ENCODE measurements at places on chromosomes 2 and 18.

DNA sequence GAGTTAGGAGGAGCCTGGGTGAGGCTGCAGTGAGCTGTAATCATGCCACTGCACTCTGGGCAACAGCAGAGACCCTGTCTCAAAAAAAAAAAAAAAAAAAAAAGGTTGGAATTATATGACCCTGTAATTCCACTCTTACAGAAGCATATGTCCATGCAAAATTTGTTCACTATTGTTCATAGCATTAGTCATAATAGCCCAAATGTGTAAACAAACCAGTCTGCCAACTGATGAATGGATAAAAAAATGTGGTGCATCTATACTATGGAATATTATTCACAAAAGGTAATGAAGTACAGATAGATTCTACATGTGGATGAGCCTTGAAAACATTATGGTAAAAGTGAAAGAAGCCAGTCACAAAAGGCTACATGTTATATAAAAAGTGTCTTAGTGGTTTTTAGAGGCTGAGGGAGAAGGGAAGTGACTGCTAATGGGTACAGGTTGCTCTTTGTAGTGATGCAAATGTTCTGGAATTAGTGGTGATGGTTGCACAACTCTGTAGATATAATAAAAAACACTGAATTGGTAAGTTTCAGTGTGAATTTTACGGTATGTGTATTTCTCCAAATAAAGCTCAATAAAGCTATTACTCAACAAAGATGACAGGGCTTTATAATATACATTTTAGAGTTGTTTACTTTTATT lies 9.4 kb downstream of the COA5 start:
- H3K27ac ChIP-seq, result no peak overlapping the region
- no peaks in the 10 kb centered on the region for H3K4me1 ChIP-seq
- H3K4me3 ChIP-seq, result no peak overlapping the region
- DNase-seq, result no peak

DNA sequence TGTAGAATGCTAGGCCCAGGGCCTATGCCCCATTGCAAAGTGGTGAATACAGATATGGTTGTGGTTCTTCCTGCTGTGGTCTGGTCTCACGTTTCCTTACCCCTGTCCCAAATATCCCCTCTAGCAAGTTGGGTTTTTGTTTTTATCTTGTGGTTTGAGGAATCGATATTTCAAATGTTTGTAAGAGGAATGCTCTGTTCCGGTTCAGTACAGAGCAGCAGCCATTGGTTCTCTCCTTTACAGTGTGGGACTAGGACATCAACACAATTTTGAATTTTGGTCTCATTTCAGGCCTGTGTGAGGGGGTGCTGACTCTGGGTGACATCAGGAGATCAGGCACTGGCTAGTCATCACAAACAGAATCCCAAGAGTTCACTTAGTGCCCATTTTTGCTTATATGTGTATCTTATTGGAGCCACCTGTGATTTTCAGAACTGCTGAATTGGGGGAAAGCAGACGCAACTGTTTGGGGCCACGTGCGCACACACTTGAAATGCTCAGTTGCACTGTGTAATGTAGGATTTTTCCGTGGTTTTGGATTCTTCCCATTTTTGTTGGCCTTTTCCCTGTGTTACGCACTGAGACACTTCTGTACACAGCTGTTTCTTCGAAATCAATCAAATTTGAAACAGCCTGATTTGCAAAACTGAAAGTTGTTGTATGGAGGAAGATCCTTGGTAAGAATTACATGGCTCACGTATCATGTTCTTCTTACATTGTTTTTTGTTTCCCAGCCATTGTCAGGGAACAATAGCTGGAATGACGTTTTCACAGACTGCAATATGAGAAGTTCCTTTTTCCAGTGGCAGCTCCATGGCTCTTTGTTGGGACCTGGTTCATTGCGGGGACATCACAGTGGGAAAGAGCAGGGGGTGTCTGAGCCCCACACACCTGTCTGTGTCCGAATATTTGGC lies 8.6 kb downstream of the SH3BP4 start:
- DNase-seq, result peak; percentile 26
- no peaks in the 10 kb centered on the region for H3K36me3 ChIP-seq
- no peak overlapping the region for H3K27ac ChIP-seq
- H3K4me3 ChIP-seq, result no peak overlapping the region
- H3K27me3 ChIP-seq, result no peaks in the 10 kb centered on the region
- peaks cover 27% of the 10 kb centered on the region for H3K4me1 ChIP-seq

- no peak overlapping the region for H3K27ac ChIP-seq
- no peaks in the 10 kb centered on the region for H3K36me3 ChIP-seq
- H3K4me1 ChIP-seq, result no peaks in the 10 kb centered on the region
- H3K27me3 ChIP-seq, result peaks cover 3% of the 10 kb centered on the region
Observed at GRCh38 chr2:110837446-110838409, 105.4 kb downstream of the ACOXL start.

DNA sequence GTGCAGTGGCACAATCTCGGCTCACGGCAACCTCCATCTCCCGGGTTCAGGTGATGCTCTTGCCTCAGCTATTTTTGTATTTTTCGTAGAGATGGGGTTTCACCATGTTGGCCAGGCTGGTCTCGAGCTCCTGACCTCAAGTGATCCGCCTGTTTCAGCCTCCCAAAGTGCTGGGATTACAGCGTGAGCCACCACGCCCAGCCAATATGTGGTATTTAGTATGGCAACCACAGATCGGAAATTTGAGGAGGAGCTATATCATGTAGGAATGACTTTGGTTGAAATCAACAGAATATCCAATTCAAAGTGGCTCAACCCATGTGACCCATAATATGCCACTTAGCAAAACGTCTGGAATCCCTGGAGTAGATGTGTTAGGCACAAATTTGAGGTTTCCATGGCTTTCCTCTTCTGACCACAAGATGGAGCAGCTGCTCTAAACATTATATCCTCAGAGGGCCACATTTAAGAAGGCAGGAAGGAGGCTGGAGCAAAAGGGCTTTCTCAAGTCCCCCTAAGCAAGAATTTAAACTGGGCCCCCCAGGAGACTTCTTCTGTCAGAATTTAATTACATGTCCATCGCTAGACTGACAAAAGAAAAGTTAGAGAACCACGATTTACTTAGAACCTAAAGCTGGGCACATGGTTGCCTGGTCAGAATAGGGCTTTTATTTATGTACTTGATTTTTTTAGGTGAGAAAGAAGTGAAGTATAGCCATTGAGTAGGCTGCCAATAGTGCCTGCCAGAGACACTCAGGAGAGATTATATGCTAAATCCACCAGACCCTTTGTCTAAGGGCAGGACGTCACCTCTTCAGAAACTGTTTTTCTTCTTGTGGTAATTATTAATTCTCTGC lies 49.6 kb upstream of the ITSN2 start:
- DNase-seq, result no peak
- H3K27me3 ChIP-seq, result no peaks in the 10 kb centered on the region
- H3K36me3 ChIP-seq, result no peaks in the 10 kb centered on the region
- H3K4me1 ChIP-seq, result no peaks in the 10 kb centered on the region
- no peak overlapping the region for H3K4me3 ChIP-seq

- no peak overlapping the region for H3K27ac ChIP-seq
- H3K4me1 ChIP-seq, result peaks cover 17% of the 10 kb centered on the region
- H3K27me3 ChIP-seq, result no peaks in the 10 kb centered on the region
- no peaks in the 10 kb centered on the region for H3K36me3 ChIP-seq
- no peak overlapping the region for H3K4me3 ChIP-seq
- no peak for DNase-seq
Observed at GRCh38 chr18:10398571-10398970, 55.9 kb upstream of the APCDD1 start.

DNA sequence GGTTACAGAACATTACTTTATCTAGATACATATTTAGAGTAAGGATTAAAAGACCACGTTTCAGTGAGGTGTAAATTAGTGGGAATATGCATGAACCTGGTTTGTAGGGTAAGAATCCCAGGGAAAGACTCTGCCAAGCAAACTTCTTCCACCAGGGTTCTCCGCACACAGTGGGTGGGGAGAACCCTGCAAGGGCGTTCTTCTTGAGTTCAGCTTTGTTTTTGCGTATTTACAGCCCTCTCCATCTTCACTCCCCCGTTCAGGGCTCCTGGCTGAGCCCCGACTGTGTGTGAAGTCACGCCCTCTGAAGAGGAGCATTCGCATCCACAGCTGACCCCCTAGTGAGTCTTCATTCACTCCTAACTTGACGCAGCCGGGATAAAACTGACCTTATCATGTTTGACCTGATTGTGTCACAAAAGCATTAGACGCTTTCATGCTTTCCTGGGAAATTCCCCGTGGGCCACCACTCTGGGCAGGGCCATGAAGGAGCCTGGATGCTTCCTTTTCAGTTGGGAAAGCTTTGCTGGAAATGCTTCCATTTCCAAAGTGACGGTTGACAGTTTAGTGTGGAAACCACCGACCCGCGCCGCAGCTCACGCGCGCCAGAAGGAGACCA lies 1.0 kb downstream of the ALKAL2 start:
- H3K4me1 ChIP-seq, result peaks cover 32% of the 10 kb centered on the region
- H3K27ac ChIP-seq, result no peak overlapping the region
- peaks cover 34% of the 10 kb centered on the region for H3K27me3 ChIP-seq
- DNase-seq, result no peak
- peaks cover 5% of the 10 kb centered on the region for H3K36me3 ChIP-seq

- no peaks in the 10 kb centered on the region for H3K4me1 ChIP-seq
- peaks cover 2% of the 10 kb centered on the region for H3K36me3 ChIP-seq
- H3K27ac ChIP-seq, result no peak overlapping the region
- H3K27me3 ChIP-seq, result no peaks in the 10 kb centered on the region
- DNase-seq, result no peak
Observed at GRCh38 chr2:182784058-182784706, 68.1 kb downstream of the DNAJC10 start.

- no peak overlapping the region for H3K4me3 ChIP-seq
- peaks cover 23% of the 10 kb centered on the region for H3K36me3 ChIP-seq
- DNase-seq, result no peak
- H3K27ac ChIP-seq, result no peak overlapping the region
- no peaks in the 10 kb centered on the region for H3K27me3 ChIP-seq
Observed at GRCh38 chr18:79371561-79372121, 24.1 kb upstream of the NFATC1 start.

- no peak overlapping the region for H3K4me3 ChIP-seq
- no peaks in the 10 kb centered on the region for H3K4me1 ChIP-seq
- no peak overlapping the region for H3K27ac ChIP-seq
- no peaks in the 10 kb centered on the region for H3K27me3 ChIP-seq
- DNase-seq, result no peak
Observed at GRCh38 chr18:75784390-75784789, 356.9 kb upstream of the SMIM21 start.

GRCh38 chr18:62420513-62421209 lies 95.6 kb downstream of the TNFRSF11A start:
- H3K27me3 ChIP-seq, result no peaks in the 10 kb centered on the region
- no peaks in the 10 kb centered on the region for H3K36me3 ChIP-seq
- peaks cover 14% of the 10 kb centered on the region for H3K4me1 ChIP-seq
- H3K4me3 ChIP-seq, result peak overlapping the region; percentile 2

GRCh38 chr2:121185571-121186074 lies 99.4 kb downstream of the TFCP2L1 start:
- H3K27me3 ChIP-seq, result no peaks in the 10 kb centered on the region
- no peak overlapping the region for H3K4me3 ChIP-seq
- peaks cover 7% of the 10 kb centered on the region for H3K4me1 ChIP-seq

DNA sequence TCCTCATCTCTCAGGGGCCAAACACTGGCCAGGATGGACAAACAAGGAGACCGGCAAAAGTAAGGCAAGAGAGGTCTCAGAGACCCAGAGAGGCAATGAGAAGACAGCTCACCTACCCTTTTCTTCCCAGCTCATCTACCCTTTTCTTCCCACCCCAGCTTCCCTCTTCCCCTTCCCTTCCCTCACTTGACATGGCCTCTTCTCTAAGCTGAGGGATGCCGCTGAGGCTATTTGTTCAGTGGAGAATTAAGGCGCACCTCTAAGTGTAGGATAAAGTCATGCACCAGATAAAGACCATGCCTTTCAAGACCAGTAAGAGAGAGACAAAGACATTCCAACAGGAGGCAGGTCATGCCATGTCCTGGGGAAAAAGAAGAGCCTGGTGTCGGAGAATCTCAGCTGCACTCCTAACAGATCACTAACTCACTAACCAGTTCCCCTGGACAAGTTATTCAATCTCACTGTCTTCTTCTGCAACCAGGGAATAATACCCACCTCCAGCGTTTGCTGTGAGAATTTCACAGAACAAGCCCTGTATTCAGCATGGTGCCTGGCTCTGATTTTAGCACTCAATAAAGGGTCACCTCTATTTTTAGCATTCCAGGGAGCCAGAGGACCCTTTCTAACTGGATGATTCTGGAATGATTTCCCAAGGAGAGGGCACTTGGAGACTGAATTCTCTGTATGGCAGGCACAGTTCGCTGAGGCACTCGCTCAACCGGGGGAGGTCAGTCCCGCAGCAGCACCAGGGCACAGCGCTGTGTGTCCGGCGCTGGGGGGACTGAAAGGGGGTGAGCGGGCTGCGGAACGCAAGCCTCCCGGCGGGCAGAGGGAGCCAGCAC lies 3.0 kb upstream of the FOSL2 start:
- no peak for DNase-seq
- H3K36me3 ChIP-seq, result no peaks in the 10 kb centered on the region

- no peak for DNase-seq
- no peak overlapping the region for H3K4me3 ChIP-seq
- H3K27me3 ChIP-seq, result no peaks in the 10 kb centered on the region
- no peak overlapping the region for H3K27ac ChIP-seq
- no peaks in the 10 kb centered on the region for H3K4me1 ChIP-seq
- no peaks in the 10 kb centered on the region for H3K36me3 ChIP-seq
Observed at GRCh38 chr18:28048612-28049011, 128.3 kb downstream of the CDH2 start.

GRCh38 chr18:54392543-54393023 lies 34.9 kb downstream of the C18orf54 start:
- H3K27me3 ChIP-seq, result no peaks in the 10 kb centered on the region
- no peaks in the 10 kb centered on the region for H3K4me1 ChIP-seq
- H3K36me3 ChIP-seq, result no peaks in the 10 kb centered on the region
- DNase-seq, result no peak
- no peak overlapping the region for H3K27ac ChIP-seq

DNA sequence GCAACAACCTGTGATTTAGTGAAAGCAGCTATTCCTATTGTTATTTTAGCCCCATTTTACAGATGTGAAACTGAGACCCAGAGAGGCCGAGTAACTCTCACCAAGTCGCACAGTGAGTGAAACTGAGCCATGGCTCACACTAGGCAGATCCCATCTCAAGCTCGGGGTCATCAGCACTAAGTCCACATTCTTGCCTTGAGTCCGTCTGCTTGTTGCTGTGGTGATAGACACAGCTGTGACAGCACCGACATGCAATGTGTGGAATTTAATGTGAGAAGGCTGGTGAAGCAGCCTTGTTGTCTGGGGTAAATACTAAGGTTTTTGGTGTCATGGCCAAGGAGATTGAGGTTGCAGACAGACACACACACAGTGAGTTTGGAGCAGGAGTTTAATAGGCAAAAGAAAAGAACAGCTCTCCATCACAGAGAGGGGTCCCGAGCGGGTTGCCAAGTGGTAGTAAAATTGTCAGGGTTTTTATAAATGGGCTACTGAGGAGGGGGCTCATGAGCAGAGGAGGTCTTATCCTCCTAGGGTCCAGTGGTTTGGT lies 40.2 kb upstream of the GMCL1 start:
- no peak overlapping the region for H3K4me3 ChIP-seq
- peaks cover 22% of the 10 kb centered on the region for H3K36me3 ChIP-seq
- no peaks in the 10 kb centered on the region for H3K27me3 ChIP-seq
- DNase-seq, result no peak

- no peak for DNase-seq
- no peak overlapping the region for H3K4me3 ChIP-seq
- no peak overlapping the region for H3K27ac ChIP-seq
- H3K4me1 ChIP-seq, result no peaks in the 10 kb centered on the region
Observed at GRCh38 chr2:4357121-4357520, 653.7 kb downstream of the DCDC2C start.

- DNase-seq, result no peak
- no peaks in the 10 kb centered on the region for H3K36me3 ChIP-seq
- no peak overlapping the region for H3K4me3 ChIP-seq
Observed at GRCh38 chr2:228374741-228375140, 193.3 kb upstream of the SPHKAP start.

GRCh38 chr2:116810645-116811044 lies 1003.8 kb upstream of the DDX18 start:
- H3K36me3 ChIP-seq, result no peaks in the 10 kb centered on the region
- no peak overlapping the region for H3K27ac ChIP-seq
- no peaks in the 10 kb centered on the region for H3K4me1 ChIP-seq
- no peaks in the 10 kb centered on the region for H3K27me3 ChIP-seq
- H3K4me3 ChIP-seq, result no peak overlapping the region

Measured in suprapubic skin (tissue), 4 donors.